Cerebellar cortex (tissue), 1 donor: ENCODE measurements at places on chromosomes 1 and 21.

DNA sequence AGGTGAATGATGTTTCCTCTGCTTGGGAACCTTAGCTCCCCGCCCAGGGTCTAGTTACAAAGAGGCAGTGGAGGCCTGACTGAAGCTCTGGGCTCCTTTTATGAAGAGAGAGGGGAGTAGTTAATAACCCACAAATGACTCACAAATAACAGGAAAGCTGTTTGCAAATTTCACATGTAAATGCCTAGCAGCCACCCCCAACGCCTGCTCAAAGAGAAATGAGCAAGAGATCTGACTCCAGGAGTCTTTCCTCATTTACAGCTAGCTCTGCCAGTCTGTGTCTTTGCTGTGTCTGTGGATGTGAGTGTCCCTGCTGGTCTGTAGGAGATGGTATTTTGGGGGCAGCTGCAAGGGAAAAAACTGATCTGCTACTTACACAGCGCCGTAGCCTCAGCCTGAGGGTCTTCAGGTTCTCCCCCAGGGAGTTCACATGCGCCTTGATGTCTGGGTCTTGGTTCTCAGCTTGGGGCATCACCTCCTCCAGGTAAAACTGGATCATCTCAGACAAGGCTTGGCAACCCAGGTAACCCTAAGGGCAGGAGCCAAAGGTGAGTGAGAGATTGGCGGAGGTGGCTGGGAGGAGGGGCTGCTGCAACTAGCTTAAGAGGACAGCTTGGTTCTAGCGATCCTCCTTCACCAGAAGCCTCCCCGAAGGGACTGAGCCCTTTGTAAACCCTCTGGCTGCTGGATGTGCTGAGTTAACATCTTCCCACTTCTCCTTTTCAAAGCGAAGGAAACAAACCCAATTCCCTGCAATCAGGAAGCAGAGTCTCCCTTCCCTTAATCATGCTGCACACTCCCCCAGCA is at the start of gene IL19:
IL19 (plus strand) TSS at position 243 of the 807 bp plus-strand sequence. CDS start 65,890 bp downstream, outside the sequence.
- no peak for DNase-seq

DNA sequence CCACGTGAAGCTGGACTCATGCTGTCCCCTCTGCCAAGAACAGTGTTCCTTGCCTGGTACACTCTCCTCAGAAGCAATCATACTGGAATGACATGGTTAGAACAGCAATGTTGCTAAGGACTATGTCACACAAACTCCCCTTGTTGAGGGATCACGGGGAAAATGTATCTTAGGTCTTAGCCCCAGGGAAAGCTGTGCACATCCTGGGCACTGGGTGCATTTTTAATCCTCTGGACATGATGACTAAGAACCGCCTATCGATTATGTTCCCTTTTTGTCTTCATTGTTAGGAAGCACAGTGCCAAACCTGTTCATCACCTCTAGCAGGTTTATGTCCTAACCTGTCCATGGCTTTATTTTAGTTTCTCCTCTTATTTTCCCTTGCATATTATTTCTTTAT is 115.1 kb downstream of the HIVEP3 start:
- DNase-seq = peak; percentile 43

GRCh38 chr1:32989160-32990050 is 24.8 kb upstream of the RNF19B start:
- DNase-seq = no peak

DNA sequence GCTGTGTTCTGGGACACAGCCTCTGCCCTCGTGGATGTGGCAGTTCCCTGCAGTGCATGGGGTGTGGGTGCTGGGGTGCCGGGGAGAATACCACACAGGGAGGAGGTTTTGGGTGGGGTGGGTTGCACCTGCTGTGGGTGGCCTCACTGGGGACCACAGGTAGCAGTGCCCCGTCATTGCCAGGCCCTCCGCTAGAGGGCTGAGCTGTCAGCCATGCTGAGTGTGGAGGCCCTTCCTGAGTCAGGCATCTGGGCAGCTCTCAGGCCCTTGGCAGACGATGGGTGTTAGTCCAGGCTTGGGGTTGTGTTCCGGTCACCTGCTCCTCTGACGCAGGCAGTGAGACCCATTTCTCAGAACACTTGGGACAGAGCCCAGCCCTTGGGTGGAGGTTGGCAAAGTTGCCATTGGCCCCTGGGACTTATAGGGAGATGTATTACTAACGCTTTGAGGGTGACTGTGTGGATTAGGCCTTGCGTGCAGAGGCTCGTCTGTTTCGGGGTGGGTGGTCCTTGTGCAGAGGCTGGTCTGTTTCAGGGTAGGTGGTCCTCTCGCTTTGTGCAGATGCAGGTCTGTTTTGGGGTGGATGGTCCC is 23.9 kb downstream of the PCNT start:
- DNase-seq = no peak

DNA sequence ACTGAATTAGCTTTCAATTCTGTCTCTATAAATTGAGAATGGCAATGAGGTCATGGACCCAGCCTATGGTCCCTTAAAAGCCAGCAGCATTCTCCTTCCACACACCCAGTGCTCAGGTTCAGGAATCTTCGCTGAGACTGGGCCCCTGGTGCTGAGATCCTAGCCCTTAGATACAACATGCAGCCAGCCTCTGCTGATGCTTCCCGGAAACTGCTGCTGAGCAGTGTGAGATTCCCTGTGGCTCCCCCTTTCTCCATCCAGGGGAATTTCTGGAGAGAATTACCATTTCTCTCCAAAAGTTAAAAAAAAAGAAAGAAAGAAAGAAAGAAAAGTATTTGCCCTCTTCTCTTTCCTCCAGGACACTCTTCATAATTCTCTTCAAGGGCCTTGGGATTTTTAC is 31.7 kb upstream of the RALGPS2 start:
- peak; percentile 15 for DNase-seq

GRCh38 chr1:9406111-9406510 is 113.4 kb downstream of the SPSB1 start:
- DNase-seq = no peak
